ENCODE measurements at places on chromosomes 13 and 19.

- no peak for DNase-seq
Measured at GRCh38 chr13:50424993-50425392, 409.7 kb downstream of the KCNRG start.

- no peak for DNase-seq
Measured at GRCh38 chr19:6811906-6812305, 39.4 kb downstream of the VAV1 start.

- no peak for DNase-seq
Measured at GRCh38 chr13:98435376-98435775, 141.5 kb downstream of the STK24 start.

DNA sequence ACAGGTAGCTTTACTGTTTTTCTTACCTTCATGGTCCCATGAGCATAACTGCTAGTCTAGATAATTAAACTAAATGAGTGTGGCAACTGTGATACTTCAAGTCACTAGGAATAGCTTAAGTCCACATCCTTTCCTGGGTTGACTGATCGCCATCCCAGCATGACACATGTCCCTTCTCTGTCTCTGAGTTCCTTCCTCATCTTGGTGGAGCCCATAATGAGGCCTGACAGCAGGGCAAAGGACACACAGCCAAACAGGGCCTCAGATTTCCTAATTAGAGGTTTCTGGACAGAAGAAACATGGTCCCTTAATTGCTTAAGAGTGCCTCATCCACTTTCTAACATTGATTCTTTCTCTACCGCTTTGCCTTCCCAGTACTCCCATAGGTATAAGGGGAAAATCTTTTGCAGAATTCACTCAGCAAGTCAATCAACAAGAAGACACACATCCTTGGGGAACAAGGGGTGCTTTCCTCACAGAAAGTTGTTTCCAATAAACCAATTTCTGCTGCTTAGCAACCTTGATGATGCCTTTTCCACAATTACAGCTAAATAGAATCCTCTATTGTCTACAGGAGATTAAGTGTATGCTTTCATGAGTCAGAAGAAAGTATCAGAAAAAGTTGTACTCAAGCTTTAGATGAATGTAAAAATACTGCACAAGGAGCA lies 208.3 kb upstream of the SERP2 start:
- DNase-seq = no peak

- no peak for DNase-seq
Measured at GRCh38 chr19:46797881-46798280, 9.5 kb upstream of the SLC1A5 start.

DNA sequence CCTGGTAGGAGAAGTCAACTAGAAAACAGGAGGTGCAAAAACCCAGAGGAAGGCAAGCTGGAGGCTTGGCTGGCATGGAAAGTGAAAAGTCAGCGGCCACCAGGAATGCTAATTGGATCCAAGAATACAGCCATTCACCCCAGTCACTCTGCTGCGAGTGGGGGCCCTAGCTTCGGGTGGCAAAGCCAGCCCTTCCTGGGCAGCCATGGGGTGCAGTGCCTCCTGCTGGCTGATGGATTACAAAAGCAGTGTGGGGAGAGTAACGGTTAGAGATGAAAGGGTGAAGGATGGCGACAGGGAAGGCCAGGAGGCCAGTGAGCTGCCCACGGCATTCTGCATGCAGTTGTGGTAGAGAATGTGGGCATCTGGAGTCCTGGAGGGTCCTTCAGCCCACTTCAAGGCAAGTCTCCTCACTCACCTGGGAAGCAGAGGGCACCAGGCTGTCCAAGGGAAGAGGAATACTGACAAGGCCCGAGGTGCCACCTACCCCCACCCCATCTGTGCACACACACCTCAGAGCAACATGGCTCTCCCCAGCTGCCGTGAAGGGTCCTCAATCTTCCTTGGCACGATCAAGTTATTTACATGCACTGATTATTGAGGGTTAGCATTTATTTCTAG lies 20.3 kb upstream of the EPHX3 start:
- no peak for DNase-seq

Data from activated CD8-positive, alpha-beta memory T cell treated with anti-CD3 and anti-CD28 coated beads, Interleukin-2, amount 50 U/mL, for 4 hours (primary cell).